ENCODE measurements at places on chromosomes 2 and 18.
A peak's percentile ranks its signal among the peaks of the same experiment; 100 is the strongest.

DNA sequence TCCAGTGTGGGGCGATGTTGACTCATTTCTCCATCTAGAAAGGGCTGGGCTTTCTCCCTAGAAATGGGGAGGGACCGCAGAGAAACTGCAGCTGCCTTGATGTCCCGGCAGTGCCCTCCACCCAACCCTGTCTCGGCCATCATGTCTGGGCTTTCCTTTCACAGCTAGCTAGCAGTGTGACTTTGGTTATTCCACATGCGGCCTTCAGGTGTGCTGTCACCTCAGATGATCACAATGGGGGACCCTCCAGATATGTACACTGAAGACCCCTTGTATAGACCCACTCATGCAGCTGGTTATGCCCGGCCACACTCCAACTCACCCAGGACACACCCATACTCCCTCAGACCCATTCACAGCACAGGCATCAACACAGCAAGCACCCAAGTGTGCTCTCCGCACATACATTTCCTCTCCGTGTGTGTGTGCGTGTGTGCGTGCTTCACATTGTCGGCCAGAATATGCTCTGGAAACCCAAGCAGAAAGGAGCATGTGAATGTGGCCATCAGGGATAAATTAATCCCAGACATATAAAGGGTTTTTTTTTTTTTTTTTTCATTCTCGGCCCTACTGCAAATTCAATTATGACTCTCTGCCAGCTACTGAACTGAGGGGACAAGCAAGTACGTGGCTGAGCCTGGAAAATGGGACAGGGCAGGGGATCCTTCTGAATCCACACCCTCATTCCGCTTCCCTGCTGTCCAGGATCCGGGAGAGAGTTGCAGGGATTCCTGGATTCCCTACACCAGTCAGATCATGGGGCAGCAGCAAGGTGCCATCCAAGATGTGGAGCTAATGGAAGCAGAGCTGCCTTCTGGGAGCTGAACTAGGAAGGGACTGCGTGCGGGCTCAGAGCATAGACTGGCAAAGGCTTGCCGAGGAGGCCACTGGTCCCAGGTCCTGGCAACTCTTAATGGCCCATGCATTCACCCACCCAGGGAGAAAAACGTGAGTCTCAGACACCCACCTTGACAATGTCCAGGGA lies 240.2 kb downstream of the DYSF start:
- DNase-seq = no peak

GRCh38 chr18:13232971-13233786 lies 14.6 kb downstream of the LDLRAD4 start:
- DNase-seq = peak; percentile 43

GRCh38 chr18:59551902-59552635 lies 145.2 kb downstream of the CCBE1 start:
- DNase-seq = no peak

- DNase-seq = no peak
Measured at GRCh38 chr2:229910832-229911412, 10.9 kb downstream of the TRIP12 start.

GRCh38 chr18:55484773-55485172 lies 103.2 kb downstream of the TCF4 start:
- no peak for DNase-seq

- DNase-seq = no peak
Measured at GRCh38 chr2:224958462-224958857, 83.8 kb downstream of the DOCK10 start.

- DNase-seq = no peak
Measured at GRCh38 chr2:180075870-180076269, 68.8 kb upstream of the CWC22 start.

DNA sequence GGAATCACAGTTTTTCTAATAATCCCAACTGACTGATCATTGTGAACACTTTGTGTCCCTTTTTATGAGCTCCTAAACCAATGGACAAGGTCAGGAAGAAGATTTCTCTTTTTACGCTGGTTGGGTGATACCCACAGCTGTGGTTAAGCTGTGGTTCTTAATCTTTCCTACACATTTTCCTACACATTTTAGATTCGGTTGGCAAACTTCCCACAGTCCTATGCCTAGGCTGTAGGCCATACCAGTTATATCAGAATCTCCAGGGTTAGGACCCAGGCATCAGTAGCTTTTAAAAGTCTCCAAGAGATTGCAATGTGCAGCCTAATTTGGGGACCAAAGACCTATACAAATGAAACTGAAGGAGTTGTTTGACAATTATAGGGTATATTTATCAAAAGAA lies 203.0 kb downstream of the SP3 start:
- DNase-seq = no peak

DNA sequence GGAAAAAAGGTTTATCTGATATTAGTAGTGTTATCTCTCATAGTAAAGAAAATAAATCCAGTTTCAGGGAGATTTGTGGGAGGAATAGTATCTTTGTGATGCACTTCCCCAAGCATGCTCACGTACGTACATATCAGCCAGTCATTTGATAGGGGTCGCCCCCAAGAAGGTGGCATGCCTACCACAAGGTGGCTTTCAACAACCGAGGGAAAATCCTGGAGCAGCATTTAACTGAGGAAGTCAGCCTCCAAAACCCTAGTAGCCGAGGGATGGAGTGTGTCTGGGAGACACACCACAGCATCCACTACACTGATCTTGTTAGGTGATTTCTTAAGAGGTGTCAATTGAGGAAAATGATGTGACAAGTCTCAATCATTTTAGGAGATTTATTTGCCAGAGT lies 623.9 kb downstream of the NYAP2 start:
- DNase-seq = no peak

GRCh38 chr2:205678541-205679142 lies 3.7 kb upstream of the NRP2 start:
- DNase-seq = no peak

DNA sequence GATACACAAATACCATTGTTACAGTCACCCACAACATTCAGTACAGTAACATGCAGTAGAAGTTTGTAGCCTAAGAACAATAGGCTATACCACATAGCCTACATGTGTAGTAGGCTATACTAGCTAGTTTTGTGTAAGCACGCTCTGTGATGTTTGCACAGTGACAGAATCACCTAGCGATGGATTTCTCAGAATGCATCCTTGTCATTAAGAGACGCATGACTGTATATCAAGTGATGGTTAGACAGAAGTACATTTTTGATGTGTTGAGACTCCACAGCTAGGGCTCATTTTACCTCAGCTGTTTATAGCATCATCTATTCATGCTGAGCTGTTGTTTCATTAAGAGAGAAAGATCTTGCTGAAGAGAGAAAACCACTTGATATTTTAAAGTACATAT lies 19.4 kb downstream of the PLEKHA3 start:
- DNase-seq = no peak

GRCh38 chr2:85753525-85754312 lies at the start of gene ATOH8:
Gene ATOH8 (plus strand): TSS chr2:85753991. CDS start chr2:85754190, 199 bp downstream.
- DNase-seq = peak; percentile 43

DNA sequence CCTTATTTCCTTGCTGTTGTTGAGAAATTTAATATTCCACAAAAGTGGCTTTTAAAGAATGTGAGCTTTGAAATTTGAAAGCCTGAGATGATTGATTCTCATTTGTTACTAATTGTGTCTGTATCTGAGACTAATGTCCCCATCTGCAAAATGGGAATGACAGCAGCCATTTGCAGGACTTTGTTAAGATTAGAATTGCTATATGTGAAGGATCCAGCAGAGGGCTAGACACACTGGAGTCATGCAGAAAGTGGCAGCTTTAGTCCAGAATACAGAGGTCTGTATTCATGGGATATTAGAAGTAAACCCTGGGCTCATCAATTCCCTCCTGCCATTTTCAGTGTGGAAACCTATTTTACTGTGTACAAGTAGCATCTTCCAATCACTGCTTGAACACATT lies 296.5 kb upstream of the GYPC start:
- peak; percentile 10 for DNase-seq

- DNase-seq = no peak
Measured at GRCh38 chr2:67790622-67791021, 272.2 kb downstream of the C1D start.

DNA sequence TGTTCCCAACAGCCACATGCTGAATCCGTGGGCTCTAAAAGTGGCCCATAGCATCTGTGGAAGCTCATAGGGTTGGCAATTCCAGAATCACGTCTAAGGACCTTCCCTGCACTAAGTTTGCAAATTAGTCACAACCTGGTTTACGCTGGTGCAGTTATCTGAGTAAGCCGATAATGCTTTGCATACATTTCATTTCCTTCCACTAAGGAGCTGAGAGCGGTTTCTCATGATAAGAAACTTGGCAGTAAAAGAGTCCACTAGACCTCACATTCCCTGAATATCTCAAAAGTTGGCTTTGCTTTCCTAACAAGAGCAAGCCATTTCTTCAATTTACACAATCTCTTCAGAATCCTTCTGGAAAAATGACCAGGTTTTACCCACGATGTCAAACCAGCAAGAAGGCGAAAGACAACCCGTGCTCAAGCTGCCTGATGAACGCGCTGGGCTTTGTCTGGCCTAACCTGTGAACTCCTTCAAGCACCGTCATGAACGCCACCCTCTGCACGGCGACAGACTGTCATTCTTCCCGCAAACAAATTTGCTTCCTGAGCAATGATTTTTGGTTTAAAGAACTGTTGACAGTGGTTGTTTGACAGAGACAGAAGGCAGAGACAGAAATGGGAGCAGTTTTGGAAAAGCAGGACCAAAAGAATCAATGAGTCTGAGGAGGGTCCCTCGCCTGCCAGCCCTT lies 73.0 kb upstream of the COPS8 start:
- no peak for DNase-seq

DNA sequence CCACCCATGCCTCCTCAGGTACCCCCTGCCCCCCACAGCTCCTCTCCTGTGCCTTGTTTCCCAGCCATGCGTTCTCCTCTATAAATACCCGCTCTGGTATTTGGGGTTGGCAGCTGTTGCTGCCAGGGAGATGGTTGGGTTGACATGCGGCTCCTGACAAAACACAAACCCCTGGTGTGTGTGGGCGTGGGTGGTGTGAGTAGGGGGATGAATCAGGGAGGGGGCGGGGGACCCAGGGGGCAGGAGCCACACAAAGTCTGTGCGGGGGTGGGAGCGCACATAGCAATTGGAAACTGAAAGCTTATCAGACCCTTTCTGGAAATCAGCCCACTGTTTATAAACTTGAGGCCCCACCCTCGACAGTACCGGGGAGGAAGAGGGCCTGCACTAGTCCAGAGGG lies 803 bp upstream of the DES start:
- DNase-seq = no peak

GRCh38 chr2:126600742-126601141 lies 55.2 kb upstream of the GYPC start:
- no peak for DNase-seq

DNA sequence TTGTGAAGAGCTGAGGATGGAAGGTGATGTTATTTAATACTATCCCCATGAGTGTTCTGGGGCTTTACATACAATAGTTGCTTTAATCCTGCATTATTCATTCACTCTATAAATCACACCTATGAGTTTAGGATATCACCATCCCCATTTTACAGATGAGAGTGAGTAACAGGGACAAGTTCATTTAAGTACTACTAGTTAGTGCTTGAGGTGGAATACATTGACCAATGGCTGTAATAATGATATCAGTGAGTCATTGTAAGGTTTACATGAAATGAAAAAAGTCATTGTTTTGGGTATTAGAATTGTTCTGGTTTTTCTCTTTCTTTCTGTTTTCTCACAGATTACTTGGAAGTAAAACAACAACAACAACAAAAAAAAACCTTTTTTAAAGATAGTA lies 42.5 kb downstream of the TANC1 start:
- DNase-seq = no peak

GRCh38 chr2:222424276-222424728 lies at the start of gene SGPP2:
Gene SGPP2 (plus strand): TSS chr2:222424543. CDS start chr2:222424603, 60 bp downstream.
- no peak for DNase-seq

GRCh38 chr2:27652790-27653189 lies 10.6 kb downstream of the SUPT7L start:
- no peak for DNase-seq

GRCh38 chr2:217794133-217794986 lies 208.4 kb downstream of the TNS1 start:
- no peak for DNase-seq

GRCh38 chr2:37068686-37069085 lies 15.5 kb downstream of the HEATR5B start:
- no peak for DNase-seq

- DNase-seq = no peak
Measured at GRCh38 chr18:56294484-56295183, 343.8 kb downstream of the TXNL1 start.

DNA sequence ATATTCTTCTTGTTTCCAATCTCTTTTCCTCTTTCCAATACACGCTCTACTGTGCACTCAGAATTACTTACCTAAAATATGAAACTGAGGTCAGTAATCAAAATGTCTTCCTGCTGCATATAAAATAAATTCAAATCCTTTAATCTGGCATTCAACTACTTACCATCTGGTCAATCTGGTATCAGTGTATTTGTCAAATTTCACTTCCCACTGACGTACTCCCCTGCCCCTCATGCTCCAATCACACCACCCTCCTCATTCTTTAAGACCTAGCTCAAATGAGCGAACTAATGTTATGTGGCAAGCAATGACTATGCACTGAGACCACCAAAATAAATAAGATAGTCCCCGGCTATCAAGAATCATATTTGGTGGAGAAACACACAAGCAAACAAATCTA lies 6.7 kb downstream of the ASB3 start:
- no peak for DNase-seq

DNA sequence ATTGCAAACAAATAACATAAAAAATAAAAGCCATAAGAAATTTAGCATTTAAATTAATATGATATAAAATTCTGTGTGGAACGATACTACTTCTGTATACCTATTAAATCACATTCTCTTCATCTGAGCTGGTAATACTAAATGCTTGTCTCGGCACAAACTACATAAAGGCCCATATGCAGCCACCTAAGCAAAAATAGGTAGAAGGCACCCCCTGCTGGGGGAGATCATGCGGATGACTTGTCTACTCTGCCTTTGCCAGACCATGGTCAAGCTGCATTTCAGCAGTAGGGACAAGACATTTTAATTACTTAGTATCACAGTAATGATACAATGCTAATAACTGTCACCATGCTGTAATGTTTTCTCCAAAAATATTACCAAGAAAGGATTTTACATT lies 108.0 kb downstream of the CDH19 start:
- peak; percentile 72 for DNase-seq

DNA sequence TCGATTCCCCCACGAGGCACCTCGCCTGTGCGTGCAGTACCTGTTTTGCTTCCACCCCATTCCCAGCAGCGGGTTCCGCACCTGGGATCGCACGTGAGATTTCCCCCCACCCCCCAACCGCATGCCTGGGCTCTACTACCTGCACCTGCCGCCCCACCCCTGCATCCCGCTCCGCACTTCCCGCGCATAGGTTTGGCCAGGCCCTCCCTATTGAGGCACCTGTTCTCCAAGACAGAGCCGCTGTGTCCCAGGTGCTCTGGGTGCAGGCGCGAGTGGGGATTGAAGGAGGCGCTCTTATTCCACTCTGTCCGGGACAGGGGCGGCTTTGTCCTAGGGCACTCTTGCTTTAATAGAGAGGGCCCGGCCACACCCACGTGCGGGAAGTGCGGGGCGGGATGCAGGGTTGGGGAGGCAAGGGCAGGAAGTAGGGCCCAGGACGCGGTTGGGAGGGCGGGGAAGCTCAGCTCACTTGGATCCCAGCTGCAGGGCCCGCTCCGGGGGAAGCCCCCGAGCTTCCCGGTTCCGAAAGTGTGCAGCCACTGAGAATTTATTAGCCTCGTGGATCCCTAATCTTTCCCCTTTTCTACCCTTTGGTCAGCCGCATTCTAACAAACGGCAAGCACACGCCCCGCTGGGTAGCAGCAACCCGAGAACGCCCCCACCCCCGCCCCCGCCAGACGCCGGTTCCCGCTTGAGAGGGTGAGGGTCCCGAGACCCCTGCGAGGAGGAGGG lies 670 bp upstream of the MOCOS start:
- DNase-seq = no peak
